DMS53 (cell line): ENCODE measurements at places on chromosomes 12 and 14.

GRCh38 chr12:11500188-11500860 is 105.0 kb upstream of the PRB2 start:
- DNase-seq = peak; percentile 87

DNA sequence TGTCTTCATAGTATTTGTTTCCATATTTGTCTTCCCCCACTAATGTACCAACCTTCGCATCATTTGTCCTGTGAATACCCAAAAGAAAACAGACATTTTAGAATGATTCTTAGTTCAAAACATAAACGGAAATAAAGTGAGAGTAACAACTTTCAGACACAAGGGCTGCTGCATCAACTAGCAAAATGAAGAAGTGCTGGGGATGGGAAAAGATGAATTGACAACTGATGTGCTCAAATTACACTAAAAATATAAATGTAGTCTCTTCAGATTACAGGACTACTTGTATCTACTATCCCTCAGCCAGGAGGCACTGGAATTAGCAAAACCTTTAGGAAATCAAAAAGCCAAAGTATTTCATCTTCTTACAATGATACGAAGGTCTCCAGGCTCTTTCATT is 743 bp downstream of the NDUFA12 start:
- no peak for DNase-seq

- DNase-seq = no peak
Measured at GRCh38 chr14:35114036-35114435, 7.8 kb downstream of the PPP2R3C start.

GRCh38 chr14:104023325-104024055 is 62.0 kb upstream of the ASPG start:
- DNase-seq = no peak

GRCh38 chr12:29611906-29612305 is 114.4 kb upstream of the OVCH1 start:
- no peak for DNase-seq

DNA sequence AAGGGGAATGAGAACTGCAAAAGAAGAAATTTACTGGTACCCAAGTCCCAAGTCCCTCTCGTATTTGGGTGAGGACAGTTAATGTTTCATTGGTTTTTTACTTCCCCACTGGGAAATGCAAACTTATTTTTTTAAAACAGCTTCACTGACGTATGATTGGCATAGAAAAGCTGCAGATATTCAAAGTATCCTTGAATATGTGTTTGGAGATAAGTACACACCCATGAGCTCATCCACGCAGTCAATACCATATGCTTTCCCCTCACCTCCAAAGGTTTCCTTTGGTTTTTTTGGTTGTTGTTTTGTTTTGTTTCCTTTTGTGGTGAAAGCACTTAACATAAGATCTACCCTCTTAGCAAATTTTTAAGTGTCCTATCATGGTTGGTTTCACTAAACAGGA is 13.1 kb downstream of the TCTN2 start:
- DNase-seq = no peak

GRCh38 chr12:124294780-124295341 is at the start of gene RFLNA:
RFLNA (plus strand) TSS chr12:124295093; CDS start chr12:124295430, 337 bp downstream.
- no peak for DNase-seq

- DNase-seq = no peak
Measured at GRCh38 chr14:61226015-61226654, 55.0 kb downstream of the TMEM30B start.

- DNase-seq = peak; percentile 73
Measured at GRCh38 chr12:52953181-52953841, 4.4 kb downstream of the KRT18 start.

GRCh38 chr12:122412851-122413433 is 9.5 kb downstream of the CLIP1 start:
- DNase-seq = no peak

GRCh38 chr14:91841065-91841464 is 26.3 kb downstream of the TC2N start:
- no peak for DNase-seq

GRCh38 chr12:47746073-47746472 is 12.6 kb downstream of the RAPGEF3 start:
- DNase-seq = no peak

GRCh38 chr14:68695856-68696255 is 97.0 kb downstream of the ZFP36L1 start:
- no peak for DNase-seq

DNA sequence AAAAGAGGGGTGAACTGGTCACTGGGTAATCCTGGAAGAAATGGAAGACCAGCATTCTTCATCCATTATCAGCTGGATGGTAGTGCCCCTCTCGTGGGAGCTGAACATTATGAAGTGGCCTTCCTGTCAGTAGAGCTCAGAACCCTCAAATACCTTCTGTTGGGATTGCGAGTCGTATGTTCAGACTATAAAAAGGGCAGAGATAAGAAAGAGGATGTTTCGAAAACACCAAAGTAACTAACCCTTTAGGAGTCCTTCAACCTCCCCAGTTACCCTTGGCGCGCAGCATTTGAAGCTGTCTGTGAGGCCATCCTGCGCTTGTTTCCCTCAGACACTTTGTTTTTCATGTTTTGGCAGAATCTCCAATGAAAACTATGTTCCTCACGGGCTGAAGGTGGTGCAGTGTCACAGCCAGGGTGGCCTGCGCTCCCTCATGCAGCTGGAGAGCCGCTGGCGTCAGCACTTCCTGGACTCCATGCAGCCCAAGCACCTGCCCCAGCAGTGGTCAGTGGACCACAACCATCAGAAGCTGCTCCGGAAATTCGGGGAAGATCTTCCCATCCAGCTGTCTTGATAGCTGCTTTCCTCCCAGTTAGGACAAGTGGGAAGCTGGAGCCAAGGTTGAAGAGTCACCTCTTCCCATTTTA is 19.3 kb upstream of the GALNT16 start:
- DNase-seq = no peak

- peak; percentile 91 for DNase-seq
Measured at GRCh38 chr12:132600048-132601032, 10.0 kb downstream of the LRCOL1 start.

DNA sequence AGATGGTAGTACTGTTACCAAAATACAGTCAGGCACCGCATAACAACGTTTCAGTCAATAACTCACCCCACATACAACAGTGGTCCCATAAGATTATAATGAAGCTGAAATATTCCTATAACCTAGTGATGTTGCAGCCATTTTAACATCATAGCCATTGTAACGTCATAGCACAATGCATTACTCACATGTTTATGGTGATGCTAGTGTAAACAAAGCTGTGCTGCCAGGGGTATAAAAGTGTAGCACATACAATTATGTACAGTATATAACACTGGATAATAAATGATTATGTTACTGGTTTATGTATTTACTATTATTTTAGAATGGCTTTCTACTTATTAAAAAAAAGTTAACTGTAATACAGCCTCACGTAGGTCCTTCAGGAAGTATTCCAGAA is 37.0 kb downstream of the GPR137C start:
- peak; percentile 26 for DNase-seq

DNA sequence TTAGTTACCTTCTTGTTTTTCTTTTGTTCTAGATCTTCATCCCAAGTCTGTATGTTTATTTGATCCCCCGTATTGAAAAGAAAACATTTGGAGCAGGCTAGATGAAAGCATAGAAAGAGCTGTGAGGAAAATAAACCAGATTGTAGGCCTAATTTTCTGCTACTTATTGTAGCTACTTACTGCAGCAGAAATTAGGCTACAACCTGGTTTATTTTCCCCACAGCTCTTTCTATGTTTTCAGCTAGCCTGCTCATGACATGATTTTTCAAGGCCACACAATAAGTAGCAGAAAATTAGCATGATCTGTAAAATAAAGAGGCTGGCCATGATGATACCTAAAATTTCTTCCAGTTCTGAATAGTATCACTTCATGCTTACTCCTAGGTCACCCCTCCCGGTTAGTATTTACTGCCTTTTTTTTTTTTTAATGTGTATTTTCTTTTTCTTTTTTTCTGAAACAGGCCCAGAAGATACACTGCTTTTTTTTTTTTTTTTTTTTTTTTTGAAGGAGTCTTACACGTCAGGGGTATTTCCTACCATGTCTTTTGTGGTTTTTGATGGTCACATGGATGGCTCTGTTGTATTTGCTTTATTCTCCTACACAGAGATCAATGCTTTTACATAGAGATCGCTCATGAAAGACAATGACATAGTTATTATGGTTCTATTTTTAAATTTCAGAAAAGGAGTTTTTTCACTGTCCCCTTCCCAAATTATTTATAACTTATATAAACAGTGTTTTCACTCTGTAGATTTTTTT is 32.3 kb downstream of the BHLHE41 start:
- no peak for DNase-seq

DNA sequence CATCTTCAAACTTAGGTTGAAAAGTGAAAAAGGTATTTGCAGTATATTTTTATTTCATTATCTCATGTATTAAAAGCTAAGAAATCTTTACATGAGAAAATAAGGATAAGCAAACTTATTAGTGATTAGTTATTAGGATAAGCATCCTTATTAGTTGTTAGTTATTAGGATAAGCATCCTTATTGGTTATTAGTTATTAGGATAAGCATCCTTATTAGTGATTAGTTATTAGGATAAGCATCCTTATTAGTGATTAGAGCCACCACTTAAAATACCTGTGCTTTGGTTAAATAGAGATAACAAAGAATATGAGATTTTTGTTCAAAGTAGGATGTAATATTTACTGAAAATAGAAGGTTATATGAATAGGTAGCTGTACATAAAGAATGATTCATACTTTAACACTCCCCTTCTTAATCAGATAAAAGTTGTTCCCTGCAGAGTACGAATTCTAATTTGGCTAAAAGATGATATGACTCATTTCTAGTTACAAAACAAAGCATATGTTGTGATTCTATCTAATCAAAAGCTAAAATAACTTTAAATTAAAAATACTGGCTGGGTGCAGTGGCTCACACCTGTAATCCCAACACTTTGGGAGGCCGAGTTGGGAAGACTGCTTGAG is 56.4 kb downstream of the KDM5A start:
- DNase-seq = no peak

- DNase-seq = no peak
Measured at GRCh38 chr12:130538343-130539095, 177.6 kb downstream of the RIMBP2 start.

DNA sequence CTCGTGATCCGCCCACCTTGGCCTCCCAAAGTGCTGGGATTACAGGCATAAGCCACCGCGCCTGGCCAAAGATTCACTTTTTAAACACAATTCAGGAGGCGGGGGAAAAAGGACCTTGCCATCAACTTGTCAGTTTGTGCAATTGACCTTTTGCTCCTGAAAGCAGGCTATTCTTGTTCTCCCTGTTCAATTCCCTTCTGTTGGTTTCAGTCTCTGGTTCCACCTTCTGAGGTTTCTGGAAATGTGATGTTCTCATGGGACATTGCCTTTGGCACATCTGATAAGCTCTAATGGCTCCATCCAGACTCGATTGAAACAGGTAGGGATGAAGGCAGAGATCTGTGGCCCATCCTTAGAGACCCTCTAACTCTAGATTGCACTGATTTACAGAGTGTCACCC is 17.9 kb upstream of the CCDC85C start:
- DNase-seq = no peak

- DNase-seq = no peak
Measured at GRCh38 chr12:46628176-46628575, 197.6 kb downstream of the SLC38A4 start.

DNA sequence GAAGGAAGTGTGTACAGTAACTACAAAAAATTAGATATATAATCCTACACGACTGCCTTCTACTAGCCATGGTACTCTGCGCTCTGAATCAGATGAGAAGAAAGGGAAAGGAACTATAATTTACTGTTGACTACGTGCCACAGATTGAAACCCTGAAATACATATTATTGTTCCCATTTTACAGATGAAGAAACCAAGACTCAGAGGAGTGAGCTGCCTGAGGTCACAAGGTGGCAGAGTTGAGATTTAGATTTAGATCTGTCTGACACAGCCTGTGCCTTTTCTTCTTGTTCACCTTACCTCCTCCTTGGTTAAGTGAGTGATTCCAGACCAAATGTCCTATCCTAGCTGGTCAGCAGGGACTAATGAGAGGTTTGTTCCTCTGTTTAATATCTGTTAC is 61.6 kb upstream of the OR4E1 start:
- DNase-seq = no peak

DNA sequence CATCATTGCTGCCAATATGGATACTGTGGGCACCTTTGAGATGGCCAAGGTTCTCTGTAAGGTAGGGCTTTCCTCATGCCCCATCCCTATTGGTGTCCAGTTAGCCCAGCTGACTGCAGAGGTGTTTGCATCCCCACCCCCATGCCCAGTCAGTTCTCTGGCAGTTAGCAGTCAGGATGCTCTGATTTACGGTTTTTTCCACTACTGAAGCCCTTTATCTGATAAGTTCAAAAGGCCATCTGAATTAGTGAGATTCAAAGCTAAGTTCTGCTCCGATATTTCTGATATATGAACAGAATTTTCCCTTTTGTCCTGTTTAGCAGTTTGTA is 773 bp downstream of the GMPR2 start:
- DNase-seq = peak; percentile 29

GRCh38 chr12:47990351-47991105 is 13.7 kb downstream of the COL2A1 start:
- DNase-seq = no peak

DNA sequence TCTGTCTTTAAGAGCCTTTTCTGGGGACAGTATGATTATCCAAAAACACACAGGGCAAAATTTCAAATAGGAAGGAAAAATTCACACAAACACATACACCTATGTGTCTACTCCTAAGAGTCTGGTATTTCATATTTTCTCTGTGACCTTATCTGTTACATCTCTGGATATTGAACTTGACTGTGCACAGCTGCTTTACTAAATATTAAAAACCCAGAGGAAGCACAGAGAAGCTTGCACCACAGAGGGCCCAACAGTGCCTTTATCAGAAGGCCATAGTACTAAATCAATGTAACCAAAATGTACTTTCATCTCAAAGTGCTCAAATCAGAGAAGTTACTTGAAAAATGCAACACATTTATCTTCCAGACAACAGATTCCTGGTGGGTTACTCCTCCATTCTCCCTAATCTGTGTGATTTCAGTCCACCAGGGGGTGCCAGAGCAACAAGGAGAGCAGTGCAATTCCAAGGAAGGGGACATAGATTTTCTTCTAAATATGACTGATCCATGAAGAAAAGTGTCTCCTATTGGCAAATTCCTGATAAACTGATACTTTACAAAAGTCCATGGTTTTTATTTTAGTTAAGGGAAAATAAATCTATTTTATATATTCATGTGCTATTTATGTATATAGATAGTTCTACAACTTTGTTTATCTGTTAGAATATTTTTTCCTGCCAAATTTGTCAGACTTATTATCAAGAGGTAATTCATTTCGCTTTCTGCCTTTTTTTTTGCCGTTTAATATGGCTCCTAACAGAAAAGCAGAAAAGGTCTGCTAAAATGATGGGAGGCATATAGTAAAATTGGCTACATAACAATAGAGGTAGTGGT is 617.6 kb downstream of the LRFN5 start:
- peak; percentile 80 for DNase-seq

GRCh38 chr12:40375076-40375475 is 150.3 kb downstream of the LRRK2 start:
- DNase-seq = peak; percentile 52

- no peak for DNase-seq
Measured at GRCh38 chr14:34466691-34467090, 4.7 kb upstream of the SPTSSA start.
